ENCODE measurements at places on chromosomes 11 and 22.

DNA sequence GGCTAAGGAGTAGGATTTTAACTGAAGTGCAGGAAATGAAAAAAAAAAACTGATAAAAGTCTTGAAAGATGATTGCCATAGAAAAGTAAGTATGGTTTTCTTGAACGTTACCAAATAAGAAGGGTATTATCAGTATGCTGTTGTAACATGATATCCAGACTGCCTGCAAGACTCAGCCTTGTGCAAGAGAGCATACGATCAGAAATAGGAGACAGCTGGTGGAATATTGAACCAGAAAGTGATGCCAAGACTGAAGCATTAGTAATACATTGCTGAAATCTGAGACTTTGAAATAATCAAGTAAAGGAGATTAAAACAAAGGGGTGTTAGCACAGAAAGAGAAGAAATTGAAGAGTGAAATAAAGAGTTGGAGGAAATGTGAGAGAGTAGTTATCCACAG lies 452.7 kb upstream of the CNTN5 start:
- peak; percentile 81 for DNase-seq

DNA sequence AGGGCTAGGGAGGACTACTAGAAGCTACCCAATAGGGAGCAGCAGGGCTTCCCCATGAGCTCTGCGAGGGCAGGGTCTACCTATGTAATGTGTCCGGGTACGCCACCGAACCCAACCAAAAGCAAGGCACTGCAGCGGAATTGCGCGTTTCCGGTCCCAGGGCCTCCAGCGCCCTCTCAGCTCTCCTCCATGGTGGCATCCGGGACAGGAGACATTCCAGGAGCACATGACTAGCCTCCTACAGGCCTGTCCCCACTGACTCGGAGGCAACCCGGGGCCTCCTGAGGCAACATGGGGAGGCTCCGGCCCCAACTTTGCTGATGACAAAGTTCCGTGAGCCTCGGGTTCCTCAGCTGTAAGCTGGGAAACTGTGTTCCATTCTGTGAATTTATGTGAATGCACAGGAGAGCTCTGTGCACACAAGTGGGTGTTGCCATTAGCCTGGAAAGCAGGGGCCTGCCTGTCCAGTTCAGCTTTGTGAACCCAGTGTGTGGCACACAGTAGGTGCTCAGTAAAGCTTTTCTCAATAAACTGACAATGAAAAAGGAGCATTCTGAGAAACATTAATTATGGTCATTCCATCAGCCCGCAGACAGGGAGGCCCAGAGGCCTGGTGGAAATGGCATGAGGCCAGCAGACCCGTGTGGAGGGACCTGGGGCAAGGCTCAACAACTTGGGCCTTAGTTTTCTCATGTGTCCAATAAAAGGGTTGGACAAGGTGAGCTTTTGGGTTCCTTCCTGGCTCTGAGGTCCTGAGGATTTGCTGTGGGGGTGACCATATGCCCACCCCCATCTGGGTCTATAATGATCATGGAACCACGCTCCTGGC lies 50.3 kb downstream of the CHRDL2 start:
- no peak for DNase-seq

DNA sequence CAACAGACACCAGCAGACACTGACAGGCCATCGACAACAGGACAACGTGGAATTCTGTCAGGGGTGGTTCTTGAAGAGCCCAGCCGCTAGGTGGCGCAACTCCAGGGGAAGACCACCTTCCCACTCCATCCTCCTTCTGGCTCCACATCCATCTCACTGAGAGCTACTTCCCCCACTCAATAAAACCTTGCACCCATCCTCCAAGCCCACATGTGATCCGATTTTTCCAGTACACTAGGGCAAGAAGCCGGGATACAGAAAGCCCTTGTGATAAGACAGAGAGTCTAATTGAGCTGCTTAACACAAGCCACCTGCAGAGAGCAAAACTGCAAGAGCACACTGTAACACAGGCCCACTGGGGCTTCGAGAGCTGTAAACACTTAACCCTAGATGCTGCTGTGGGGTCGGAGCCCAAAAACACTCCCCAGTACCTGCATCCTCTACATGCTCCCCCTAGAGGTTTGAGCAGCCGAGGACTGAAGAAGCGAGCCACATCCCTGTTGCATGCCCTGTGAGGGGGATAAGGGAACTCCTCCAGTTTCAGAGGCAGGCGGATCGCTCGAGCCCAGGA lies 11.5 kb upstream of the RAB39A start:
- DNase-seq, result no peak

DNA sequence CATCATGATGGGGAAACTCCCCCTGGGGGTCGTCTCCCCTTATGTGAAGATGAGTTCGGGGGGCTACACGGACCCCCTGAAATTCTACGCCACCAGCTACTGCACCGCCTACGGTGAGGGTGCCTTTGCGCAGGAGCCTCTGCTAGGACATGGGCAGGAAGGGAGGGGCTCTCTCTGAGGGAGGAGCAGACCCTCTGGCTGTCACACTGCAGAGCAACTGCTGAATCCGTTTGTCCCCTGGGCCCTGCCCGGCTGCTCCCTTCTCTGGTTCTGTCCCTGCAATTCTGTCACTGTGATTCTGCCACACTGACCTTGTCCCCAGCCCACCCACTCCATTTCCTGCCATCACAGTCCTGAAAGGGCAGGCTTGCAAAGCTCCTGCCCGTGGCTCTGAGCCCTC lies 26.7 kb upstream of the LRRC10B start:
- no peak for DNase-seq

GRCh38 chr22:44266796-44267760 lies 45.7 kb downstream of the SHISAL1 start:
- DNase-seq, result no peak

DNA sequence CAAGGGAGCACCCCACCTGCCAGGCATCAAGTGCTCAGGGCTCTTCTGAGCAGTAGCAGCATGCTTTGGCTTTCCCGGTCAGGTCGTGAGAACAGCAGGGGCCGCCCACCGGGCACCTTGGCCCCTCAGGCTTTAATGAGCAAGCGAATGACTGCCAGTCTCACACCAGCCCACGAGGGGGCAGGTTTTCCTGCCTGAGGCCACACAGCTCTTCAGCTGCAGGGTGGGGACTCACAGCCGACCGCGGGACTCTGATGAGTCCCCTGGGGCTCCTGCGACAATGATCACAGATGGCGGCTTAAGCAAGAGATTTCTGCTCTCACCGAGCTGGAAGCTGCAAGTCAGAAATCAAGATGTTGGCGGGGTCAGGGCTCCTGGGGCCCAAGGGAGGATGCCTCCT lies 14.3 kb upstream of the FGF19 start:
- peak; percentile 51 for DNase-seq

DNA sequence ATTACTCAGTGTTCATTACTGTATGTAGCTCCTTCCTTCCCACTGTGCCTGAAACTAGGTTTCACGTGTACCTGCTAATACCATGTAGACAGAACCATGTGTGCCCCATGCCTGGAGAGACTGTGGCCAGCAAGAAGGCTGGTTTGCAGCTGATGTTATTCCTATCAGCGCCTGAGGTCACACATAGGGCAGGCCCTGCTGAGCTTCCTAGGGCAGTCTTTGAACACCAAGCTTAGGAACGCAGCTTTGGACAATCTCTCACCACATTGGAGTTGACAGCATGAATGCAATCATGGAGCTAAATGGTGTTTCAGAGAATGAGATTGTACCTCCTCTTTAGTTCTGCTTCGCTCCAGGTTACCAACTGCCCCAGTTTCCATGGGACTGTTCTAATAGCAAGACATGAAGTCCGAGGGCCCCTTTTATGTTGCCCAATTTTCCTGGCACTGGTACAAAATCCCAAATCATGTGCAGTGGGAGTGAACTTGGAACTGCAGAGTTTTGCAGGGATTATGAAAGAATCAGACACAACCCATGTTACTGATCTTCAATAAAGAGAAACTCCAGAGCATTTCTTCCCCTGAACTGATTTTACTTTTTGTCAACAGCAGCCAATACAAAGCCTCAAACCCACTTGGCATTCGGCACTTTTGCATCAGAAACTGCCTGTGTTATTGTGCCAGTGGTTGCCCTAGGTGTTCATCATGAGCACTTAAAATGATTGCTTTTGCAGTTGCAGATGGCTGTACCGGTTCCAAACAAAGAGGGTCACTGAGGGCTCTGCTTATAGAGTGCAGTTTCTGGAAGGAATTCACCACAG lies 154.2 kb upstream of the TTC12 start:
- DNase-seq, result peak; percentile 55

- no peak for DNase-seq
Observed at GRCh38 chr11:424232-424631, 9.4 kb upstream of the SIGIRR start.

GRCh38 chr11:59197991-59198390 lies 14.7 kb downstream of the MPEG1 start:
- peak; percentile 69 for DNase-seq

DNA sequence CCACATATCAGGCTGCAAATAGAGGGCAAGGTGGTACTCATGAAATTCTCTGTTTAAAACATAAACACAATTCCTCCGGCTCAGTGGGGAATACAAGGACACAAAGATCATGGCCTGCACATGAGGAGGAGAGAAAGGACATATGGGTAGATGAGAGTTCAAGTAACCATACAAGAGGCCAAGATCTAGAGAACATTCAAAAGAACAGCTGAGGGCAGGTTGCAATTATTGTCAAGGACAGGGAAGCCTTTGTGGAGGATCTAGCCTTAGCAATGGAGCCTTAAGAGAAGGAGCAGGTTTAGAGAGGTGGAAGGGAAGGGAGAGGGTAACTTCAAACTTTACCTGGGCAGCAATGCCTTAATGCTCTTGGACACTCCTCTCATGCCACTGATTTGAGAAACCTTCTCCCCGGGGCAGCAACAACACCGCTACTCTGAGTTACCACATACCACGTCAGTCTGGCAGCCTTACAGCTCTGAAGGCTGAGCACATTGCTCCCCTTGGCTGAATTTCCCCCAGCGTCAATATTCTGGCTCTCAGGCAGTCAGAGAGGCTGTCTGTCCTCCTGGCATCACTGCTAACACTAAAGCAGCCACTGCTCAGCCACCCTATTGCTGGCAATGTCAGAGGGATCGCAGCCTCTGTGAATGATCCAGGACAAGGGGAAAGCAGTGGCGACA lies 55.5 kb downstream of the CLPB start:
- DNase-seq, result no peak

DNA sequence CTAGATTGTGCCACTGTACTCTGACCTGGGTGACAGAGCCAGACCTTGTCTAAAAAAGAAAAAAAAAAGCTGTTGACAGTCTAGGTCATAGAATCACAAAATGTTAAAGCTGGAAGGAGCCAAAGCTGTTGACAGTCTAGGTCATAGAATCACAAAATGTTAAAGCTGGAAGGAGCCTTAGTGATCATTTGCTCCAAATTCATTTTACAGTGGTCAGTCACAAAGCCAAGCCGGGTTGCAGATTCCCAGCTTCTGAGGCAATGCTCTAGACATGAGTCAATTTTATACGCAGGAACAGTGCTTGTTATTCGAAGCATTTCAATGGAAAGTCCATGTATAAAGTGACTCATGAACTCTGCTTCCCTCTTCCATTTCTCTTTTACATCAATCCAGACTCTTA lies 47.4 kb downstream of the SYT13 start:
- DNase-seq, result no peak

DNA sequence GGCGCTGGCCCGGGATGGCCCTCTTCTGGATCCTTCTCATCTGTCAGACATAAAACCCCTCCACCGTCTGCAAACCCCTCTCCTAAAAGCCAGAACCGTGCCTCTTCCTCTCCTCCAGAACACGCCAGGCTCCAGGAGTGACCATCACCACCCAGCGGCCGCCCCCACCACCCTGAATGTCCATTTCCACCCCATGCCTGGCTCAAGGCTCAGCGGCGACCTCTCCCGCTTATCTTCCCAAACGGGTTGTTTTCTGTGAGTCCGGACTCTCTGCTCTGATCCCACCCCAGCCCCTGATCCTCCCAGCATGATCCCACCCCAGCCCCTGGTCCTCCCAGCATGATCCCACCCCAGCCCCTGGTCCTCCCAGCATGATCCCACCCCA lies 37.6 kb downstream of the CELSR1 start:
- DNase-seq, result no peak

GRCh38 chr11:36118084-36118483 lies 171.1 kb downstream of the COMMD9 start:
- DNase-seq, result no peak

GRCh38 chr11:117538263-117539135 lies 210.8 kb downstream of the CEP164 start:
- DNase-seq, result no peak

- DNase-seq, result no peak
Observed at GRCh38 chr11:69166218-69167115, 10.7 kb downstream of the SMIM38 start.

- no peak for DNase-seq
Observed at GRCh38 chr11:134780486-134781147, 368.6 kb upstream of the B3GAT1 start.

DNA sequence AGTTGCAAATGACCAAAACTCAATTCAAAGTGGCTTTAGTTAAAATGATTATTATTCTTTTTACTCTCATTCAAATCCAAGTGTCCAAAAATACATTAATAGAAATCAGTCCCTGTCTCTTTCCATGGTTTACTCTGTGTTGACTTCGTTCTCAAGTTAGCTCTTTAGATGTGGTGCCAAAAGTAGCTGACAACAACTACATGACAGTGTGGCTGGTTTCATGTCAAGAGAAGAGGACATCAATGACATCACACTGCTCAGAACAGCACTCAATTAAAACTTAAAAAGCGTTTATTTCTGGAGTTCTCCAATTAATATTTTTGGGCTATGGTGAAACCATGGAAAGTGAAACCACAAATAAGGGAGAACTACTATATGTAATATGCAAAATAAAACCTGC lies 1746.9 kb downstream of the LRRC4C start:
- DNase-seq, result no peak

DNA sequence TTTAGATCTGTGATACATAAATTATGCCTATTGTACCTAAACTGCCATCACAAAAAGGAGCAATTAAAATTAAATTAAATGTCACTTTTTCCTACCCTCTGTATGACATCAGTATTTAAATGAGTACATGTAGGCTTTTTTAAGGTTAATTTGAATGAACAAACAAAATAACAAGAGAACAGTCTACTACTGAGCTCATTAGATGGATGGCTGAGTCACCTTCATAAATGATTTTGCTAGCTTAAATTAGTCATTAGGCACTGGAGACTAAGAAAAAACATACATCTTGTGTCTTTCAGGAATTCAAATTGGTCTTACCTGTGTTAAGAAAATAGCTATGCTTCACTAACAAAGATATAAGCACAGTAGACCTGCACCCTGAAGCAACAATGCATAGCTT lies 153.6 kb downstream of the RCN1 start:
- DNase-seq, result no peak

GRCh38 chr22:24523873-24524272 lies 28.7 kb downstream of the UPB1 start:
- DNase-seq, result no peak

DNA sequence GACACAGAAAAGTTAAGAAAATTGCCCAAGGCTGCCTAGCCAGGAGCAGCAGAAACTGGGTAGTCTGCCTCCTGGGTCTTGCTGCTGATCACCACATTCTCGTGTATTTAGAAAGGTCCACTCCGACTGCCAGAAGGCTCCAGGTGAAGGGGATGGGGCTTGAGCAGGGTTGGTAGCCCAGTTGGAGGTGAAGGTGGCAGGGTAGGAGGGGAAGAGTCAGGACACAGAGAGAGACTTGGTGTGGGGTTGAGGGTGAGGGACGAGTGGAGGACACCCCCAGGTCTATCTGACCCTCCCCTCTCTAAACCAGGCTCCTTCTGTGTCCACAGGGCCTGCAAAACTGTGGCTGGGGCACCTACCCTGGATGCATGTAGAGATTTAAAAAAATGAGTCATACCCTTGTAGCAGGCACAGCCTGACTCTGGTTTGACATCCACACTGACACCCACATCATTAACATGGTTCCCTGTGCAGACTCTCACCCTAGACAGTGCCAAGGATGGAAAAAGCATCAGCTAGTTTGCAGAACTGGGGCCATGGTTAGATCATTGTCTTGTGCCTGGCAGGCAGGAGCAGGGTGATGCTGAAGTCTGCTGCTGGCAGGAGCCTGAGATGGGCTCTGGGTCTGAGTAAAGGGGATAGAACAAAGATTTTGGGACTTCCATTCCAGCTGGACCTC lies 273.2 kb downstream of the TENM4 start:
- no peak for DNase-seq

Data from NCI-H1092 treated with DMSO at 0.1 percent for 48 hours (cell line).